ENCODE measurements at places on chromosomes 13 and 19.

- DNase-seq, result no peak
Observed at GRCh38 chr13:34344816-34345215, 526.9 kb downstream of the RFC3 start.

DNA sequence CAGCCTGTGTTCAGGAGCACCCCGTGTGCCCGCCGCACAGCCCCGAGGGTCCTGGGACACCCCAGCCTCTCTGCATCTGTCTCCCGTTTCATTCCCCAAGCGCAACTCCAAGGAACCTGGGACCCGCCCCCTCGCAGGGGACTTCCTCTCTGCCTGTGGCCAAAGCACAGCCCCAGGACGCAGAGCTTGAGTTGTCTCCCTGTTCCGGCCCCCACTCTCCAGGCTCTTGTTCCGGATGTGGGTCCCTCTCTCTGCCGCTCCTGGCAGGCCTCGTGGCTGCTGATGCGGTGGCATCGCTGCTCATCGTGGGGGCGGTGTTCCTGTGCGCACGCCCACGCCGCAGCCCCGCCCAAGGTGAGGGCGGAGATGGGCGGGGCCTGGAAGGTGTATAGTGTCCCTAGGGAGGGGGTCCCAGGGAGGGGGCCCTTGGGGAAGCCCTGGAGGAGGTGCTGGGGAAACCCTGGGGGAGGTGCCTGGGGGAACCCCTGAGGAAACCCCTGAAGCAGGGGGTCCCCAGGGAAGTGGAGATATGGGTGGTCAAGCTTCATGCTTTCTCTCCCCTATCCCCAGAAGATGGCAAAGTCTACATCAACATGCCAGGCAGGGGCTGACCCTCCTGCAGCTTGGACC is 1.3 kb downstream of the HCST start:
- peak; percentile 80 for DNase-seq

DNA sequence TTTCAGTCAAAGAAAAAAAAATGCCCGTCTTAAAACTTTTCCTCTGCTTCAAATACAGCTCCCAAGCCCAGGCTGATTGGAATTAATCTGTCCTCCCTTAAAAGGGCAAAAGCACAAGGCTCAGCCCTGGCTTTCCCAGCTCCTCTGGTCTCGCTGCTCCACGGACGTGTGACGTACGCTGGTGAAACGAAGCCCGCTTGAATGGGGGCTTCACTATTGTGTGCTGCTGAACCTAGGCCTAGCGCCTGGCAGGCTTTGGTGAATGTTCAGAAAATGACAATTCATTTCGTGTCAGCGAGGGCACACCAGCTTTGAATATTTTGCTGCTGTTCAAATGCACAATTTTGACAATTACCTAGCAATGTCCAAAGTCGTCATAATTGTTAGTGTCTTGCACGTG is 615 bp upstream of the ZNF135 start:
- no peak for DNase-seq

DNA sequence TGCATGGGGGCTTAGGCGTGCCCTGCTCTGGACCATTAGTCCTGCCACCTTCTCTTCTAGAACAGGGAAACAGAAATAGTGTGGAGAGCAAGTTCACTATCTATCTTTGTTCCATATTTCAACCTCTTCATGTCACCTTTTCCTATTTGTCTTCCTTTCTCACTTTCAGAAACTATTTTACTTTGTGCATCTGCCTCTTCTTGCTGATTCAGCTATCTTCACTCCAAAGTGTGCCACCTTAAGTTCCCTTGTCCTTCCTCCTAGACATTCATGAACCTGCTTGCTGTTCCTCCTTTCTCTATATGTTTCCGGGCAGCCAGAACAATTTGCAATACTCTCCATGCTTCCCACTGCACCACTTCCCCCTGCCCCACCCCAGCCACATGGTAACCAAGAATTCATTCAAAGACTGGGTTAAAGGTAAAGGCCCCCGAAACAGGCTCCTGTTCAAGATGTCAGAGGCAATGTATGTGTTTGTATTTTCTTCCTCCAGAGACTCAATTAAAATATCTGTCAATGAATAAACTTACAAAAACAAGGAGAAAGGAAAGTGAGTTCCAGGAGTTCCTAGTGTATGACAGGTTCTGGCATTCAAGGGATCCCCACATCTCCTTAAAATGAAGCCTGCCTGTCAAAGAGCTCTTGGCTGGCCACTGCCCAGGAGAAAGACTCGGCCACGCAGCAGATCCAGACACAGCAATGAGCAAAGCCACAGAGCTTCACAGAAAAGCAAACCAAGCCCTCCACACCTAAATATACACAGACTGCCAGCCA is 268.1 kb downstream of the DNAJC15 start:
- no peak for DNase-seq

GRCh38 chr19:3073931-3074595 is 11.8 kb upstream of the TLE5 start:
- DNase-seq, result no peak
